T-helper 2 cell treated with Interferon-gamma antibody and Interleukin-4, amounts not matched to agents 5 μg/mL and 100 μg/mL, for 36 hours (primary cell): ENCODE measurements at places on chromosomes 16 and 17.

DNA sequence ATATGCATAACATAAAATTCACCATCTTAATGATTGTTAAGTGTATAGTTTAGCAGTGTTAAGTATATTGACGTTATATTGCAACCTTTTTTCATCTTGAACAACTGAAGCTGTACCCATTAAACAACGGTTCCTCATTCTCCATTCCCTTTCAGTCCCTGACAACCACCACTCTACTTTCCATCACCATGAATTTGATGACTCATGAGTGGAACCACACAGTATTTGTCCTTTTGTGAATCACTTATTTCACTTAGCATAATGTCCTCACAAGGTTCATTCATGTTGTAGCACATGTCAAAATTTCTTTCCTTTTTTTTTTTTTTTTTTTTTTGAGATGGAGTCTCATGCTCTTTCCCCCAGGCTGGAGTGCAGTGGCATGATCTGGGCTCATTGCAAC, 46.0 kb downstream of the HOXB1 start:
- peak; percentile 20 for DNase-seq

DNA sequence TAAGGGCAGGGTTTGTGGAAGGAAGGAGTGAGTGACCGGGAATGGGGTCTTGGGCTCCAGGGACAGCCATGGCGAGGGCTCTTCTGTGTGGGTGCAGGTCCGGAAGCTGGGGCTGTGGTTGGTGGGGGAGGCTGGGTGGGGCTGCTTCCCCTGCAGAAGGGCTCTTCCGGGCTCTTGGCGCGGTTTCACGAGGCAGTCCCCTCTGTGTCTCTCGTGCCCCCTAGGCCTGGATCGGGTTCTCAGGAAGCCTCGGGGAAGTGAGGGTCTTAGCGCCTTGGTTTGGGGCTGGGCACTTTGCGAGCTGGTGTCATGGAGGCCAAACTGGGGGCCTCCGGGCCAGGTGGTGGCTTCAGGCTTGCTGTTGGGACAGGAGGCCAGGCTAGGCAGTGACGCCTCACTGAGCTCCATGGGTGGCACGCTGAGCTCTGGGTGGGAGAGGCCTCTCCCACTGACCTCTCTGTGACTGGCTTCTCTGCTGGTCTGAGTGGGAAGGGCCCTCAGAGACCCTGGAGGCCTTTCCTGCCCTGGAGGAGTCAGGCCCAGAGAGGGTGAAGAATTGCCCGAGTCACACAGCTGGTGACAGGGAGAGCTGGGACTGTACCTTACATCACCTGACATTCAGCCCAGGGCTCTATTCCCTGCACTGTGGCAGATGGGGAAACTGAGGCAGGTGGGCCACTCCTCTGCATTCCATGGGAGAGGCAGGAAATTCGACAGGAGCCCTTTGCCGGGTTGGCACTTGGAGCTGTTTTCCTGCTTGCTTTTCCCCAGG, 8.2 kb downstream of the ADCY7 start:
- no peak for DNase-seq

DNA sequence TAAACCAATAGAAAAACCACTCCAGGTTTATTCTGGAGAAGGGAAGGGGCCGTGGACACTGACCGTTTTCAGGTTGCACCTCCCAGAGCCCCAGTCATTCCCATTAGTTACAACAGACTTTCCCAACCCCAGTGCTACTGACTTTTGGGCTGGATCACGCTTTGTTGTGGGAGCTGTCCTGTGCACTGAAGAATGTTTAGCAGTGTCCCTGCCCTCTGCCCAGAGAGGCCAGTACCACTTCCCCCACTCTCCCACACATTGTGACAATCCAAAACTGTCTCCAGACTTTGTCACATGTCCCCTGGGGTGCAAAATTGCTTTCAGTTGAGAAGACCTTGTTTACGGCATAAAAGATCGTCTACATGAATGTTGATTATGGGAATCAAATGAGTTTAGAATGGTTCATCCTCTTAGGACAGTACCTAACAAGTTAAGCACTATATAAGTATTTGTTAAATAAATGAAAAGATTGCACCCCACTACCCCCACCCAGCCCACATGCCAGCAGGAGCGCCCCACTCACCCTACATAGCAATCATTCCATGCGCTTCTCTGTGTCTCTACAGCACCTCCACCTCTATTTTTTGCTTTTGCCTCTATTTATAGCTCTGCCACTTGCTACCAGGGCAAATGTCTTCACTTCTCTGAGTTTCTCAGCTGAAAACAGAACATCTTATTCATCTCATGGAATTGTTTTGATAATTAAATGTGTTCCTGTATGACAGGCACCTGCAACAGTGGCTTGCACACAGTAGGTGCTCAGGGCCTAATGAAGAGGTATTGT, 104.9 kb downstream of the AXIN2 start:
- no peak for DNase-seq

GRCh38 chr17:27091043-27091497, 202.8 kb upstream of the WSB1 start:
- DNase-seq = no peak

DNA sequence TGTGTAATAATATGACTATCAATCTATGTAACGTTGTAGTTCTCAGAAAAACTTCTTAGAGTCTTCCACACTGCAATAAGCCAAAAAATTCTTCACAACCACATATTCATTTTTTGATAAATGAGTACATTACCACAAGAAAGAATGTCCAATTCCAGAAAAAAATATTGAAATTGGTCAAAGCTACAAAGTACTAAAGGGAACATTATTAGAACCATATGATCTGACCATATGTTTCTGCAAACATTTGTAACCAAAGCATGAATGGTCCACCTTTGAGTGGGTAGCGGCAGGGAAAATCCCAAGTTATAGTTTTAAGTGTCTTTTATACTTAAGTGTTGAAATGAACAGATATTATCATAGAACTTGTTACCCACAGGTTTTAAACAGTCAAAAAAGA, 71.7 kb upstream of the NACA2 start:
- DNase-seq = no peak
